CD8-positive, alpha-beta T cell (primary cell): ENCODE measurements at places on chromosomes 6 and 20. TPM values are rescaled to one million over a fixed set of nuclear protein-coding genes. Genes with fewer than 3 reads are reported as not detected.

DNA sequence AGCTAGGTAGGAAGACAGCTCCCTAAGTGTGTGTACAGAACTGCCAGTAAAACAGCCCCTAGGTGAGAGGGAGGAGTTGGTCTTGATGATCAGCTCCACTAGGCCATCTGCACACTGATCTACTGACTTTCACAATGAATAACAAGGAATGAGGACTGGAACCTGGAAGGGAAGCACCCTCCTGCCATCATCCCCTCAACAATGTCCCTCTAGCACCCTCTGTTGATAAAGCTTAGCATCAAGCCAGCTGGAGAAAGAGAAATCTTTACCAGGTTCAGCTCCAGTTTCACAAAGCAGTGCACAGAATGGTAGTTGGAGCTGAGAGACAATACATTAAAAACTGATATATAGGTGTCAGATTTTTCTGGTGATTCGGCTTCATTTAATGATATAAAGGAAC is 57.2 kb upstream of the IRAK1BP1 start:
- no peak for DNase-seq

DNA sequence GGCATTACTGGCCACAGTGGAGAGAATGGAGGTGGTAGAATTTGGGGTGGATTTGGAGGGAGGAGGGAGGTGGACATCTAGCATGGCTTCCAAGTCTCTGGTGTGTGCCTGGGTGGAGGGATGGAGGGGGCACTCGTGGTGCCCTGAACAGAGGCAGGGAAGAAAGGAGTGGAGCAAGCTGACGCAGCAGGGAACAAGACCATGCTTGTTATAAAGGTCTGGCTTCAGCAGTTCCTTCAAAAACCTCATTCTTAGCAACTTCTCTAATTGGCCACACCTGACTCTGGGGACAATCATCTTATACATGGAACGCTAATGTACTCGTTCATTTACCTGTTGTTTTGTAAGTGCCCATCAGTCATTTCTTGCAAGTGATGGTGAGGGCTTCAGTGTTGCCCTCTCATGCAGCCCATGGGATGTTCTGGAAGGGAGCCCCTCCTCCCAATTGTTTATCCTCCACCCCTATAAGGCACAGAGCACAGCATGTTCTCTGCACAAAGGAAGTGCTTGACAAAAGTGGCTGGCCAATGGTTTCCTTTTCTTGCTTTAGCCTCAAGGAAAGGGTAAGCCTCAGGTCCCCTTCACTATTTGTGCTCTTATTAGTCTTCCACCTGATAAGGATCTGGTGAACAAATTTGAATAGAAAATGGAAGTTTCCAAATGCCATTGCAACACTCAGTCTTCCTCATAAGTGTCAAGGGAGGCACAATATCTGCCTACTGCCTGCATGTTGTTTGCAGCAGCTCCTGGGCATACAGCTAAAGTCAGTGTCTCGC is 39.3 kb downstream of the GFOD1 start:
- no peak for DNase-seq

DNA sequence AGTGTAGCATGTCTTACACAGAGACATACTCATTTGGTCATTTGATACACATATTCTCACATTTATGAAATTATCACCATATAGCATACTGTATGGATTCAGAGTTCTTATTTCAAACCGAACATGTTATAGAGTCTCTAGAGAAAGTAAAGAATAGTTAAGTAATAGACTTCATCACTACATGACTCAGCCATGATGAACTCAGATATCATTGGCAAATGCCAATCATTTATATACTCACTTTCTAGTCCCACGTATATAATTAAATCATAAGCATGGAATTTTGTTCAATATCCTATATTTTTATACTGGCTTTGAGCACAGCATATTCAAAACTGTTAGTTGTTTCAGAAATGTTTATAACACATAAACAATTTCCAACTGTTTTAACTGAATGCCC is 749.9 kb downstream of the HACE1 start:
- no peak for DNase-seq

GRCh38 chr20:59469267-59470252 is 134.8 kb upstream of the PHACTR3 start:
- DNase-seq, result no peak

- DNase-seq, result no peak
Measured at GRCh38 chr6:29850011-29850553, 22.5 kb downstream of the HLA-G start.

- no peak for DNase-seq
Measured at GRCh38 chr20:33561692-33562601, 72.1 kb downstream of the CBFA2T2 start.

- no peak for DNase-seq
Measured at GRCh38 chr20:1443085-1443484, 23.6 kb downstream of the NSFL1C start.

DNA sequence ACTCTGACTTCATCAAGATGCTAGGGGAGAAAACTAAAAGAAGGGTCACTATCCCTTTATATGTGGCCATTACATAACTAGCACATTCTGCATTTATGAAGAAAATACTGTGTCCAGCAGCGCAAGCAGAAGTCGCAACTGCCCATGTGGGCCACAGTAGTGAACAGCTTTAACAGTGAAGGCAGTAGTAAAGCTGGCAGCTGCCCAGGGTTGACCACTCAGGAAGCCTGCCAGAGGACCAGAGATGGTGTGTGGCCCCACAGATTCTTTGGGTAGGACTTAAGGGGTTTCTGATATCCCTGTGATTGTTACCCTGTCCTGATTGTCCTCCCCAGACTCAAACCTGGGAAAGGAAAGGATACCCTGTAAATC is 88.3 kb upstream of the NT5E start:
- no peak for DNase-seq

DNA sequence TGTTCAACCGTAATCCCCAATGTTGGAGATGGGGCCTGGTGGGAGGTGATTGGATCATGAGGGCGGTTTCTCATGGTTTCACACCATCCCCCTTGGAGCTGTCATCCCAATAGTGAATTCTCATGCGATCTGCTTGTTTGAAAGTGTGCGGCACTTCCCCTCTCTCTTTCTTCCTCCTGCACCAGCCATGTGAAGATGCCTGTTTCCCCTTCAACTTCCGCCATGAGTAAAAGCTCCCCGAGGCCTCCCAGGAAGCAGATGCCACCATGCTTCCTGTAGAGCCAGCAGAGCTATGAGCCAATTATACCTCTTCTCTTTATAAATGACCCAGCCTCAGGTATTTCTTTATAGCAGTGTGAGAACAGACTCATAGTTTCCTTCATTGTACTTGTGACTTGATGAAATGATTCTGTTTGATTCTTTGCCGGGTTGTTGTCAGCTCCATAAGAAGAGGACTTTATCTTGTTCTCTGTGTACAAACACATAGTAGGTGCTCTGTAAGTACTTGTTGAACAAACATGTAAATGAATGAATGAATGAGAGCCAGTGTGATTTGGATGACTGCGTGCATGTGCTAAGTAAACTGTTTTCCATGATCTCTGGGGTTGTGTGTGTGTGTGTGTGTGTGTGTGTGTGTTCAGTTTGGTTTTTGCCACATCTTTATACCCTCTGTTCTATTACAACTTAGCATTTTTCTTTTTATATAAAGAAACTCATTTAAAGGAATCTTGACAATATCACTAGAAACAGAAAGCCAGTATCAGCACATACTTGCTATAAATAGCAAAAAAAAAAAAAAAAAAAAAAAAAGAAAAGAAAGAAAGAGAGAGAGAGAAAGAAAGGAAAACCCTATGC is 22.5 kb upstream of the PTGIS start:
- no peak for DNase-seq

GRCh38 chr6:152573762-152574161 is 63.4 kb downstream of the SYNE1 start:
- no peak for DNase-seq

DNA sequence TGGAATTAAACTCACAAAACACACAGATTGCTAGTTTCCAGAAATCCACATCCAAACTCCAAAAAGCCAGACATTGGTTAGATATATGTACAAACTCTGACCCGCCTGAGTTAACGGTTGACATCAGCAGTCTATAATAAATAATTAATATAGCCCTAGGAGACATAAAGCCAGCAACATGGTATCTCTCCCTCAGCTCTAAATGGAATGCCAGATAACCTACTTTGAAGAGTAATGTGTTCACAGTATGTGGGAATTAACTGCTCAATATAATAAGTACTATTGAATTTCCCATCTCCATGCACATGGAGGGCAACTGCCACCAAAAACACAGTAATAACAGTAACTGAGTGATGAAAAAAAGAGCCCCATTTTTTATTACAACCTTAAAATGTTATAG is 383.2 kb downstream of the CD83 start:
- DNase-seq, result no peak

DNA sequence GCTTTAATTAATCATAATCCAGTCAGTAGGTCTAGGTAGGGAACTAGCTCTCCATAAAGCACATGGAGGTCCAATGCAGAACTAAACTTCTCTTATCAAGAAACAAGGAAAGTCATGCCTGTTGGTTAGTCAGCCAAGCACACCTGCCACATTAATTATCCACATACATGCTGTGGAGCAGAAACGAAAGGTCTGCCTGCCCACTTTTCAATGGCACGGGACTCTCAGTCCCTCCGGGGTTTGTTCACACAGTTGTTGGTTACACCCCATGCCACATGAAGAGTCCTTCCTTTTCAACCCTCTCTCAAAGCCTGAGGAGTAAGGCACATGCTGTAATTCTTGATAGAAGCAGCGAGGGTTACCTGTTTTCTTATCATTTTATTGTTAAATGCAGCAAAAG is 1096.4 kb upstream of the MAP3K7 start:
- DNase-seq, result no peak

GRCh38 chr6:139364302-139364981 is 10.0 kb downstream of the CITED2 start:
- no peak for DNase-seq

GRCh38 chr6:71246596-71246995 is 42.0 kb upstream of the OGFRL1 start:
- DNase-seq, result no peak

DNA sequence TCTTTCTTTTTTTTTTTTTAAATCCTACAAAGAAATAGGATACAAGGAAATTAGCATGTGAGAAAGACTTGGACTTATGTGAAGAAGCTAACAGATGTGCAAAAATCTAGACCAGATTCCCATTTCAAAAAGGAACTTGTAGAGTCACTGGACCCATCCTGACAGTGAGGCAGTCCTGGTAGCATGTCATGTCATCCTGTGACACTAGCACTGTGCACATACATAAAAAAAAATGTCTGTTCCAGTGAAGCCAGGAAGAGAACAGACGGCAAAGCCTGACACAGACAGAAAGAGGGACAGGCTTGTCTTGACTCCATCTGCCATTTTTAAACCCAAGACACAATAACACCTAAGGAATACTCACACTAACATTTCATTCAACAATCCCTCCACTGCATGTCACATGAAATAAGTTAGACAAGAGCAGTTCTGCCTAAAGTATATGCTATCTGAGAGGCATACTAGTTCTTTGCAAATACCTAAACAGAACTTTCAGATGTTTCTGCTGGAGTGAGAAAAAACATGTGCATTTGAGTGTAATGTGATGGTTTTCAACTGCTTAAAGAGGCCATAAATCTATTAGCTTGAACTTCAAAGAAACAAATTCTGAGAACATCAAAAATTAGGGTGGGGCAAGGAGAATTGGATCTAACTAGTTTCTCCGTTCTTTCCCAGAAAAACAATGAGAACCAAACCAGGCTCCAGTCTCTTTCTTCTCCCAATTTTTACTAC is 159.6 kb downstream of the BACH2 start:
- DNase-seq, result no peak

GRCh38 chr6:13920552-13920951 is 4.2 kb upstream of the RNF182 start:
- DNase-seq, result no peak

DNA sequence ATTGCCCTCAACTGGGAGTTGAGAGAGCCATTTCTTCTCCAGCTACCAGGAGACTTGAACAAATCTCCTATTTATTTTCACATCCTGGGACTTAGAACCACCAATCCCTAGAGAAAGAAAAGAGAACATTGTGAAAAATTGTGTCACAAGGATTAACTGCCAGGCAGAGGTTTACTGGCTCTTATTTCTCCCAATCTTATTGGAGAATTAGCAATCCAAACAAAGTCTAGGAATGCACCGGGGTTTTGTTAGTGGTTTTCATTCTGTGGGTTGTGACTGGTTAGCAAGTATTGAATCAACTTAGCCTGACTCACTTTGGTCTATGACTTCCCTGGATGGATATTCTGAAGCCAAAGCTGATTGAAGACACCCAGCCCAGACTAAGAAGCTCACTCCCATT is 21.2 kb upstream of the ENPP5 start:
- no peak for DNase-seq

SAPCD1 gene
- total RNA-seq, result 0.92 TPM

SNRPB2 gene
- 49.0 TPM for total RNA-seq

MLN gene
- total RNA-seq, result not detected

ALDH8A1 gene
- 0.43 TPM for total RNA-seq

C6orf163 gene
- total RNA-seq, result 1.1 TPM
